ENCODE measurements at places on chromosomes 4 and X.

GRCh38 chr4:120704538-120704937, 218.0 kb downstream of the PRDM5 start:
- H3K27me3 ChIP-seq = no peaks in the 10 kb centered on the region
- no peak for DNase-seq
- H3K27ac ChIP-seq = no peak overlapping the region
- H3K4me3 ChIP-seq = no peak overlapping the region
- no peaks in the 10 kb centered on the region for H3K4me1 ChIP-seq

DNA sequence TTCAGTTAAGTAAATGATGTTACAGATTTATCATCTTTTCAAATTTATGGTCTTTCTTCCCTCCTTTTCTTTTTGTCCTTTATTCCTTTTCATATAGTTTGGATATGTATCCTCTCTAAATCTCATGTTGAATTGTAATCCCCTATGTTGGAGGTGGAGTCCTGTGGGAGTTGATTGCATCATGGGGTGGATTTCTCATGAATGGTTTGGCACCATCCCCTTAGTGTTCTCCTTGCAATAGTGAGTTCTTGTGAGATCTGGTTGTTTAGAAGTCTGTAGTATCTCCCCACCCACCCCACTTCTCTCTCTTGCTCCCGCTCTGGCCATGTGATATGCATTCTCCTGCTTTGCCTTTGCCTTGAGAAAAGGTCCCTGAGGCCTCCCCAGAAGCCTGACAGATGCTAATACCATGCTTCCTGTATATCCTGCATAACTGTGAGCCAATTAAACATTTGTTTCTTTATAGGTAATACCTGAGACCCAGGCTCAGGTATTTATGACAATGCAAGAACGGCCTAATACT, 236.7 kb downstream of the PRDM5 start:
- no peaks in the 10 kb centered on the region for H3K4me1 ChIP-seq
- no peak overlapping the region for H3K27ac ChIP-seq
- DNase-seq = no peak
- H3K4me3 ChIP-seq = no peak overlapping the region
- H3K27me3 ChIP-seq = no peaks in the 10 kb centered on the region
- no peaks in the 10 kb centered on the region for H3K36me3 ChIP-seq

GRCh38 chr4:124806403-124806802, 93.9 kb upstream of the ANKRD50 start:
- no peaks in the 10 kb centered on the region for H3K27me3 ChIP-seq
- H3K4me1 ChIP-seq = no peaks in the 10 kb centered on the region
- DNase-seq = no peak
- H3K27ac ChIP-seq = no peak overlapping the region

DNA sequence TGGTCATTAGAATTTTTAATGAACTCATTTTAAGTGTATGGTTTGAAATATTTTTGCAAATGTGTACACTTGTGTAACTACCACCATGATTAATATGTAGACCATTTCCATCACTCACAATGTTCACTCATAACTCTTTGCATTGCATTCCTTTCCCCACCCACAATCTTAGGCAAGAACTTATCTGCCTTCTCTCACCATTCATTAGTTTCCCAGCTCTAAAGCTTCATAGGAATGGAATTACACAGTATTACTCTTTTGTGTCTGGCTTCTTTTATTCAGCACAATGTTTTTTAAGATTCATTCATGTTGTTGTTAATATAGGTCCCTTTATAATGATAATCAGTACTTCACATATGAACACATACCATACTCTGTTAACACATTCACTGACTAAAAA, 106.1 kb downstream of the ARAP2 start:
- no peaks in the 10 kb centered on the region for H3K4me1 ChIP-seq
- no peaks in the 10 kb centered on the region for H3K27me3 ChIP-seq
- no peak overlapping the region for H3K4me3 ChIP-seq

GRCh38 chr4:128477540-128477939, 189.9 kb upstream of the PGRMC2 start:
- no peak overlapping the region for H3K4me3 ChIP-seq
- H3K4me1 ChIP-seq = no peaks in the 10 kb centered on the region
- H3K36me3 ChIP-seq = no peaks in the 10 kb centered on the region
- no peak for DNase-seq

DNA sequence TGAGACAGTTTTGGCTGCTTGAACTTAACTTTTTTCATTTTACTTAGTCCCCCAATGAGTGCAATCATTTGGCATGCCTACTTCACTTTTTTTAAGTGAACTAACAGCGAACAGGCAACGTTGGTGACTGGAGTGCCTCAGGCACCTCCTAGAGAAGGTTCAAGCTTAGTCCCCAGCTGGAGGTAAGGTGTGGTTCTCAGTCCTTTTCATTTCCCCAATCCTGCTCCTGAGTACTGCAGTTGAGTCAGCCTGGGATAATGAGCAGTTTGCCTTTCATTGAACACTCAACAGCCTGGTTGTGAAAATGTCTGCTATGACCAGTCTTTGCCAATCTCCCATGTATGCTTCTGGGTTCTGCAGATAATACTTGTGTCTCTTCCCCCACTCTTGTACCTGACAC, 109.5 kb downstream of the CDKL5 start:
- H3K27me3 ChIP-seq = no peaks in the 10 kb centered on the region
- H3K4me3 ChIP-seq = no peak overlapping the region
- H3K36me3 ChIP-seq = no peaks in the 10 kb centered on the region
- H3K4me1 ChIP-seq = no peaks in the 10 kb centered on the region

GRCh38 chrX:107579956-107580355, 48.4 kb upstream of the PRPS1 start:
- no peaks in the 10 kb centered on the region for H3K27me3 ChIP-seq
- H3K27ac ChIP-seq = no peak overlapping the region
- H3K4me1 ChIP-seq = no peaks in the 10 kb centered on the region
- H3K4me3 ChIP-seq = no peak overlapping the region
- no peaks in the 10 kb centered on the region for H3K36me3 ChIP-seq

- H3K36me3 ChIP-seq = no peaks in the 10 kb centered on the region
- no peaks in the 10 kb centered on the region for H3K27me3 ChIP-seq
- H3K27ac ChIP-seq = peak overlapping the region; percentile 66
- peaks cover 61% of the 10 kb centered on the region for H3K4me1 ChIP-seq
- no peak overlapping the region for H3K4me3 ChIP-seq
Measured at GRCh38 chr4:76219299-76220055, 5.9 kb upstream of the SCARB2 start.

- H3K27me3 ChIP-seq = no peaks in the 10 kb centered on the region
- H3K4me3 ChIP-seq = no peak overlapping the region
- no peak for DNase-seq
- no peak overlapping the region for H3K27ac ChIP-seq
Measured at GRCh38 chrX:10102046-10102704, 54.6 kb upstream of the CLCN4 start.

DNA sequence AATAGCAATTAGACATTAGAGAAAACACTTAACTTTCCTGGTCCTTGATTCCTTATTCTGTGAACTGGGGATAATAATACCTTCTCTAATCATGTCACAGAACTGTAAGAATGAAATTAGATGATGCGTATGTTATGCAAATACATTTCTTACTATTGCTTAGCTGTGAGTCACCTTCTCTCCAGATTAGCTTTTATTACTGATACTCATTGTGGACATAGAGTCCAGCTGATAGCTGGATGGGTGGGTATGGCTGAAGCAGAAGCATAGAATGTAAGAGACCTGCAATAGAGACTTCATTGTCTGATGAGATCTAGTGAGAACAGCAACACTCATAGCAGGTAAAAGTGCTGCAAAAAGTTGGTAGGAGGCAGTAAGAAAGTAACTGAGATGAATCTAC, 437.2 kb upstream of the ZFP42 start:
- H3K27me3 ChIP-seq = no peaks in the 10 kb centered on the region
- H3K4me3 ChIP-seq = no peak overlapping the region
- no peak overlapping the region for H3K27ac ChIP-seq

- DNase-seq = no peak
- H3K27me3 ChIP-seq = no peaks in the 10 kb centered on the region
- H3K4me1 ChIP-seq = no peaks in the 10 kb centered on the region
- H3K27ac ChIP-seq = no peak overlapping the region
- peaks cover 11% of the 10 kb centered on the region for H3K36me3 ChIP-seq
- H3K4me3 ChIP-seq = no peak overlapping the region
Measured at GRCh38 chr4:17884063-17884462, 73.3 kb downstream of the NCAPG start.

- H3K4me1 ChIP-seq = no peaks in the 10 kb centered on the region
- no peak for DNase-seq
- no peaks in the 10 kb centered on the region for H3K36me3 ChIP-seq
- no peak overlapping the region for H3K27ac ChIP-seq
Measured at GRCh38 chrX:151679798-151680402, 15.4 kb upstream of the PRRG3 start.

GRCh38 chr4:40264497-40264896, 67.7 kb downstream of the RHOH start:
- DNase-seq = peak; percentile 41
- H3K4me3 ChIP-seq = no peak overlapping the region
- H3K27me3 ChIP-seq = no peaks in the 10 kb centered on the region

DNA sequence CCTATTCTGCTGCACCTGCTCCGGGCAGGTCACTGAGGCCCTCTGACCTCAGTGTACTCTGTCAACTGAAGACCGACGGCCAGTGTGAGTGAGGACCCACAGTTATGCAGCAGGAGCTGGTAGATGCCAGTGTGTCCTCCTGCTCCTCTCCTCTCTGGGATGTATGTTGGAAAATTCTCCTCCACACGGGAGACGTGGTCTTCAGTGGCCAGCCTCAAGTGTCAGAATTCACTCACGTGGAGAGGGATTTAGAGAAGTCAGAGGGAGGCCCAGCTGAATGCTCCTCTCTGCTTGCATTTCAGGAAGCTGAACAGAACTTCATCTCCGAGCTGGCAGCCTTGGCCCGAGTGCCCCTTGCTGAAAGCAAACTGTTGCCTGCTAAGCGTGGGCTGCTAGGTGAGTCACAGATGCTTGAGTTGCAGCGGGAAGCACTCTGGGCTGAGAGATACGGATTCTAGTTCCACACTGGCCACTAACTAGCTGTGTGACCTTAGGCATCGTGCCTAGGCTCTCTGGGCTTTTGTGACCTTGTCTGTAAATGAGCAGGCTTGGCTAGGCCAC, 83.6 kb downstream of the CRMP1 start:
- H3K36me3 ChIP-seq = peaks cover 15% of the 10 kb centered on the region
- DNase-seq = no peak
- no peak overlapping the region for H3K27ac ChIP-seq

DNA sequence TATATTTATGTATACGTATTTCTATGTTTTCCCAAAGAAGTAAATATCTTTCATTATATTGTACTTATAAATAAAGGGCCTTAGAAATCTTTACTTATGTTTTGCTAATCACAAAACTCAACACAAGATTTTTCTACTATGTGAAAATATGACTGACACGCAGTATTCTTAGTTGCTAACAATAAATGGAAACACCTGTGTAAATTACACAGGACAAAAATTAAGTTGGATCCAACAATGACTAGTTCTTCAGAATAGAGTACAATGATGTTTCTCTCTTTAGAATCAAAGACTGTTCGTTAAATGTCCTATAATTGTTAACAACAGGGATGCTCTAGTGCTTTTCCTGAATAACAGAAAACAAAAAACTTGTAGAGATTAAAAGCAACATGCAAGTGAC, 96.1 kb downstream of the PPP3CA start:
- H3K27ac ChIP-seq = no peak overlapping the region
- H3K4me1 ChIP-seq = no peaks in the 10 kb centered on the region
- no peak for DNase-seq
- no peak overlapping the region for H3K4me3 ChIP-seq
- no peaks in the 10 kb centered on the region for H3K36me3 ChIP-seq

DNA sequence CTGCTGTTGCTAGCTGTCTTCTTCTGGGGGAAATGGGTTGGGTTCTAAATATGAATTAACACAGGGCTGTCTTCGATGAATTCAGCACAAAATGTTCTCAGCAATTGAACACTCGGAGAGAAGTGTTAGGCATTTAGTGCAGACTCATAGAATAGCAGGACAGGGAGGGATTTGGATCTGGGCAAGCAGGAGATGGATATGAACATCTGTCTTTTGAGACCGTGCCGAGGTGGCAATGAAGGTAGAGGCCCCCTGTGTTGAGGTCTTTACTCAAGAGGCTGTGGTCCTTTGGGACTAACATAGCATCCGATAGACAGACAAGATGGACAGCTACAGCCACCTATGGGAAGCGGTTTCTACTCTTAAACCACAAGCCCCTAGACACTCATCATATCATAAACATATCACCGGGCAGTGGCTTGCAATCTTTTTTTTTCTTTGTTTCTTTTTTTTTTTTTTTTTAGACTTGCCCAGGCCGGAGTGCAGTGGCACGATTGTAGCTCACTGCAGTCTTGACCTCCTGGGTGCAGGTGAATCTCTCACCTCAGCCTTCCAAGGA, 6.7 kb downstream of the CD99 start:
- H3K27me3 ChIP-seq = no peaks in the 10 kb centered on the region
- H3K4me3 ChIP-seq = no peak overlapping the region
- peaks cover 27% of the 10 kb centered on the region for H3K36me3 ChIP-seq
- DNase-seq = no peak
- no peak overlapping the region for H3K27ac ChIP-seq

DNA sequence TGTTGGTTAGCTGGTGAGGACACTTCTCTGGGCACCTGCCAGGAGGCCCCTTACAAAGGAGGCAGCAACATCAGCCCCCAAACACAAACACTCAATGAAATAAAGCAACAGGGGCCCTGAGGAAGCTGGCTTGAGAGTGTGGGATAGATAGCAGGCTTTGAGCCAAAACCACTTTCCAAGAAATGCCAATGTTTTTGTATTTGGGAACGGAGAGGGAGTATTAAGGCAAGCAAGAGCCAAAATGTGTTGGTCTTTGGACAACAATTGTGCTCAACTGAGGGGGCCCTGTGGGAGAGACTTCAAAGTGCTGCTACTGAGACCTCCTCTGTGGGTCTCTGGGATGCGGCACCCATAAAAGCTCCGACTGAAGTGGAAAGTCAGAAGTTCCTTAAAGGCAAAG, 41.0 kb downstream of the RAI2 start:
- H3K36me3 ChIP-seq = no peaks in the 10 kb centered on the region
- H3K4me3 ChIP-seq = no peak overlapping the region
- H3K27me3 ChIP-seq = peaks cover 4% of the 10 kb centered on the region
- no peak for DNase-seq
- H3K4me1 ChIP-seq = no peaks in the 10 kb centered on the region

DNA sequence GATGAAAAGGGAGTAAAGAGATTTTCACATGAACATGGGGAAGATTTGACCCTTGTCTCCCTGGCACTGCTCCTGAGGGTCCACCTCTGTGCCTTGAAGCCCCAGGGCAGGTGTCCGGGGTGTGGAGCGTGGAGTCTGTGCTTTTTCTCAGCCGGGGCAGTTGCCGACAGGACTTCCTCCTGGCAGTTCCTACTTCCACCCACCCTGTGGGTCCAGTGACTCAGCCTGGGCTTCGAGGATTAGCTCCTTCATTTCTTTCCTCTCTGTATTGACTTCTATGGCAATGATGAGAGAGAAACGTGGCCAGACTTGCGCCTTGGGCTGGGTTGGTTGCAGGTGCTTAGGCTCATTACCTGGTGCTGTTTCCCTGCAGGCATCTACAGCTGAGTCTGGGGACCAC, 35.9 kb upstream of the CLCN4 start:
- DNase-seq = no peak
- no peak overlapping the region for H3K4me3 ChIP-seq
- H3K4me1 ChIP-seq = no peaks in the 10 kb centered on the region
- no peak overlapping the region for H3K27ac ChIP-seq

GRCh38 chrX:51148848-51149247, 183.8 kb upstream of the NUDT10 start:
- DNase-seq = no peak
- H3K4me1 ChIP-seq = no peaks in the 10 kb centered on the region
- H3K36me3 ChIP-seq = no peaks in the 10 kb centered on the region
- H3K4me3 ChIP-seq = no peak overlapping the region
- H3K27me3 ChIP-seq = no peaks in the 10 kb centered on the region
